ENCODE measurements at places on chromosomes 3 and 15.
A peak's percentile ranks its signal among the peaks of the same experiment; 100 is the strongest.

- DNase-seq, result no peak
Observed at GRCh38 chr3:50150863-50151686, 4.0 kb upstream of the SEMA3F start.

DNA sequence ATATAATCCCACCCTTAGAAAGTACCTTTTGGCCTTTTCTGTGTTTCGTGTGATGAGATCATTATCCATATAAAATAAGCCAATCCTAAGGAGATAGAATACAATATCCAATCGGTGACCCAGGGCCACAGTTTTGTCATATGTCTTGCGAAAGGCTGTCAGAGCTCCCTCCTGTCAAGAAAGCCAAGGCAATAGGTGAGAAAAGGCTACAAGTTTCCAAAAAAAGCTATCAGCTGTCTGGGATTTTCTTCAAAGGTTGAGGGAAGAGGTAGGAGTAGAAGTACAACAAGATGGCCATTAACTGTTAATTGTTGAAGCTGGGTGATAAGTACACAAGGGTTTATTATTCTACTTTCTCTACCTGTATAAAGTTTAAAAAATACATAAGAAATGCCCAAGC lies 4.0 kb downstream of the PSMD6 start:
- no peak for DNase-seq

GRCh38 chr3:56926243-56926946 lies 124.6 kb upstream of the ARHGEF3 start:
- DNase-seq, result peak; percentile 5

DNA sequence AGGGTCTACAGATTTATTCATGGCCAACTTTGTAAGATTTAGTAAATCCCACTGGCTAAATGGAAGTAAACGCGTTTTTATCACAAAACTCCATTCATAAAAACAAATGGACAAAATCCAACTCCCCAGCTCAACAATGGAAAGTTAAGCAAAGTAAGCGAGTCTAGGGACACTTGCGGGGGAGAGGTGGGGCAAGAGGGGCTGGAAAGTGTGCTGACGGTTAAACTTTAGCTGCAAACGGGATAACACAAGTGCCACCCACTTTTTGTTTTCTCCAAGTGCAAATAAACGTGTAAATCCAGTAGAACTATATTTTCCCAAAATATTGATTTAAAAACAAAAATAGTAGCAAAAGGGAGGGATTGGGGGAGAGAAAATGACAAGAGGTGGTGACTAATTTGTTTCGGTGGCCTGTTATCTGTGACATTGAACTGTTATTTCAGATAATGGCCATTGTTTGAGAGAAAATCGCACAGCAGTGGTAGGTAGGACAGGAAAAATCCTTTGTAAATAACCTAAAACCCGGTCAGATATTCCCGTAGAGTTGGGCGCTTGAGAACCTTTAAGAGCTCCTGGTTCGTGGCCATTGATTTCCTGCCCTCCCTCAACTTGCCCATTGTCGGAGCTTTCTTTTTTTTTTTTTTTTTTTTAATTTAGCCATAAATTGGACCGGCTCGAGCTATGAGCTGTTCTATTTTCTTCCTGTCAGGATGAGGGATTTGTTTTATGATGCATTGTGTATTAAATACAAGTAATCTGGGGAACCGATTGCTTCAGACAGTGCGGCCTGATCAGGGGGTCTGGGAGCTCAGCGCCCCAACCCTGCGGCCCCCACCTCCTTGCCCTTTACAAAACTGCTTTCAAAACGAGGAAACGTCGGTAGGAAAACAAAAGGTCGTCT lies 514.8 kb downstream of the MECOM start:
- peak; percentile 17 for DNase-seq

GRCh38 chr3:107796791-107797190 lies 274.0 kb downstream of the BBX start:
- DNase-seq, result peak; percentile 47

GRCh38 chr3:133896002-133896761 lies 500 bp upstream of the RAB6B start:
- DNase-seq, result no peak

GRCh38 chr3:63328365-63328764 lies 50.3 kb downstream of the SYNPR start:
- peak; percentile 91 for DNase-seq
